ELR (cell line): ENCODE measurements at places on chromosomes 2 and 18.

DNA sequence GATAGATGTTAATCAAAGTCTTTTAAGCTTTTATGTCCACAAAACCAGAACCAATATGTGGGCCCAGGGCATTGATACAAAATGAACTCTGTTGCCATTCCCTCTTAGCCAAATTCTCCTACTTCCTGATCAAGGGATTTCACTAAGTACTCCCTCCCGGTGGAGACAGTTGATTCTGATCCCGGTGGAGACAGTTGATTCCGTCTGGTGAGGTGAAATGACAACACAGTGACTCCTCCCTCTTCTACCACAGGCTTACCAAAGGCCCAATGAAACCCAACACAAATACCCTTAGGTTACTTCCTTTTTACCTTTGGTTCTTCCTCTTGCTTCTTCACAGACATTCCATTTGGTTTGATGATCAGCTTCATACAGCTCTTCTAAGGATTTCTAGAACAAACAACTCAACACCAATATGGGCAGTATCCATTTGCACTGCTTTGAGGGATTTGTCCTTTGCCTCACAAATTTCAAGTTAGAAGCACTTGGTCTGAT lies 153.8 kb downstream of the IKZF2 start:
- no peak for DNase-seq

- no peak for DNase-seq
Measured at GRCh38 chr2:228630786-228631185, 449.3 kb upstream of the SPHKAP start.

DNA sequence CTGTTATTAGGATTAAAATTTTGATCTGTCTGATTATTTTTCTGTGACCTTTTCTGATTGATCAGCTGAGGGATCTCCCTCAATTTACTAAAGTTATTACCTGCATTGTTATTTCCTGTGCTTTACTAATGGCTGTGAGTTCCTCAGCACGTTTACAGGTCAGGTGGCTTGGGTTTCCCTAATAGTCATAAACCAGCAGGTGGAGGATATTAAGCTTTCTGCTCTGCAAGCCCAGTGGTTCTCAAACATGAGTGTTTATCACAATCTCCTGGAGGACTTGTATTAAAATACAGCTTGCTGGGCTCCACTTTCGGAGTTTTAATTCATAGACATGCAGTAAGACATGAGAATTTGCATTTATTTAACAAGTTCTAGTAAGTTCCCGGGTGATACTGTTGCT lies 22.4 kb upstream of the UGP2 start:
- DNase-seq: no peak

- peak; percentile 71 for DNase-seq
Measured at GRCh38 chr2:113806217-113806913, 49.9 kb upstream of the SLC35F5 start.

DNA sequence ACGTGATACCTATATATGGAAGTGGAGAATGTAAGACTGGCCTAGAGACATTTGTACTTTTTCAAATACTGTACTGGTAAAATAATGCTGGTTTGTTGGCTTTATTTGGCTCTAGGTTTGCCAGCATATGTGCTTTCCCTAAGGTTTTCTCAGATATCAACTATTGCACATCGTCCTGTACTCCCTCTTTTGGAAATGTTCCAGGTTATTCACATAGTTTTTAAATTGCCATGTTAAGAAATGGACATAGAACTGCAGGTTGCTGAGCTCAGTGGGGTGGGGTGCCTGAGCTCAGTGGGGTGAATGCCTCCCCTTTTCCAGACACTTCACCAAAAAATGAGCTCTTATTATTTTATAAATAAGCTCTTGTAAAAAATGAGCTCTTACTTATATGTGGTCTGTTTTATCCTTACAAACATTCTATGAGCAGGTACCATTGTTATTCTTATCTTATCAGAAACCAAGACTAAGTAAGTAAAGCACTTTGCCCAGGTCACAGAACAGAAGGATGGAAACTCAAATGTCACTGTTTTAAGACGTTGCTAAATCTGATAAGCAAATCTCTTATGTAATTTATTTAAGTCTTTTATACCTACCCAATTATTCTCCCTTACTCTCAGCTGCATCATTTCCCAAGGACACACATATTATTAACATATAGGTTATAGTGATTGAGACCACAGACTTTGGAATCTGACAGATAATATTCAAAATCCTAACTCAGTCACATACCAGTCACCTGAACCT lies 99.0 kb downstream of the CPS1 start:
- peak; percentile 7 for DNase-seq

DNA sequence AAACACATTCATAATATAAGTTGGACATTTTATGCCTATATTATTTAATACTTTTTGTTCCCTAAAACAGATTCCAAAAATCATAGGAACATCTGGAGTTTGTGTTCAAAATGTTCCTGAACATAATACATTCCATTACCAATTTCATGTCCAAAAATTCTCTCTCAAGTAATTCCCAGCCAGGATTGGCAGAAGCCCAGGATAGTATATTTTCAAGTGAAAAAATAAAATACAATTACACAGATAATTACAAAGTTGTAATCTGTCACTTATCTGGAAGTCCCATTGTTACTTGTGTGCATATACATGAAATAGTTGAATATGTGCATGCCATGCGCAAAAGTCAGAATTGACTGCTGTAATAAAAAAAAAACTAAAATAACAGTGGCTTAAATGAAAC lies 5.2 kb upstream of the SCN7A start:
- no peak for DNase-seq

GRCh38 chr2:120768112-120769048 lies 32.7 kb downstream of the GLI2 start:
- DNase-seq: no peak

GRCh38 chr2:222752746-222753145 lies 81.3 kb downstream of the MOGAT1 start:
- no peak for DNase-seq

GRCh38 chr2:118661179-118661578 lies 186.3 kb downstream of the EN1 start:
- peak; percentile 30 for DNase-seq

GRCh38 chr2:189580658-189581353 lies at the start of gene SLC40A1:
Gene SLC40A1 (minus strand): TSS chr2:189580786. CDS start chr2:189580460, 326 bp downstream.
- DNase-seq: peak; percentile 71

GRCh38 chr2:169732075-169732474 lies 1.6 kb upstream of the KLHL23 start:
- no peak for DNase-seq

DNA sequence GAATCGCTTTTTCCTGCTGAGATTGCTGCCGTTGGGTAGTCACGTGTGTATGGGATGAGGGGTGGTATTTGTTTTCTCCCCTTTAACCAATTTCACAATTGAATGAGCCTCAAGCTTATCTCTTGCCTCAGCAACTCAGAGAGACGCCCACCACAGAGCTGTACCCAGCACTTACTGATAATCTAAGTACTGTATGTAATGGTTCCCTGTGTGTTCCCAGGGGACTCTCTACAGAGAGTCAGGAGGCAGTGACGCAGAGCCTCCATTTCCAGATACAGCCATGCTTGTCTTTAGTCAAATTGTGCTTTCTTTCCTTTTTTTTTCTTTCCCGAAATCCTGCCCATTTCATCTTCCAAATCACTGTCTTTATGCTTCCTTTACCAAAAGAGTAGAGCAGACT lies 1102.1 kb upstream of the KLHL29 start:
- DNase-seq: no peak

DNA sequence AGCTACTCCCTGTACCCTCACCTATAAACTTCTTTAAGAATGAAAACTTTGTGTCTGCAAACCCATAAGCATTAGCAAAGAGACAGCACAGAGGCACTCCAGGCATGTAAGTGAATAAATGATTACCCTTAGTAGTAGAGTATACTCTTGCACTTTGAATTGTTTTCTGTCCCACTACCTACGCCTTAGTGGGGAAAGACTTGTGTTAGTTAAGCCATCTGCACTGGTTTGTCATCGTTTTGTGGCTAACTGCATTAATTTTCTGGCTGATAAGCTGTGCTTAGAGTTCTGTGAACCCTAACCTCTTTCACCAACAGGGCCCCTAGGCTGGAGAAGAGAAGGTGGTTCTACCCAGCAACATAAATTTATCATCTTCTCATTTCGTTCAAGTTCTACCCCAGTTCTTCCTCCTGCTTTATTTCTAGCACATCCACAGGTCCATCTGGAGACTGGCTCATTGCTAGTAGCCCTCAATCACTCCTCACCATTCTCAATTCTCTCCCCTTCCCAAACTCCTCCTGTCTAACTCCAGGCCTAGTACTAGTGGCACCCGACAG lies 710 bp downstream of the LMAN2L start:
- DNase-seq: peak; percentile 14

DNA sequence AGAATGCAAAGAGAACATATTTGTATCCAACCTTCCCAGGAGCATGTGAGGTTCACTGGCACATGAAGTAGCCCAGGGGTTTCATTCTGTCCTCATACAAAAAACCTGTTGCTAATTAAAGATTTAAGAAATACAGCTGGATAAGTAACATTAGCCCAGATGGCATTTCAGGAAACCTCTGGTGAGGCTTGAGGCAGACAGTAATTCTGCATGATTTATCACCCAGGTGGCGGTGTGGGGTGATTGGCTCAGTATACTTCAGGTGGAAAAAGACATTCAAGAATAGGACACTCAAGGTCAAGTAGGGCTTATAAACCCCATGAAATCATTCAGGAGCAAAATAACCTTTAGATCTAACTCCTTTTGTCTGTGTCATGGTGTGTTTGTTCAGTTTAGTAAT lies 237.4 kb downstream of the RNF144A start:
- no peak for DNase-seq

GRCh38 chr18:23593720-23594119 lies 7.4 kb upstream of the NPC1 start:
- DNase-seq: peak; percentile 97

- peak; percentile 10 for DNase-seq
Measured at GRCh38 chr2:48377646-48378045, 152.3 kb upstream of the STON1 start.

GRCh38 chr18:47209171-47209570 lies 33.0 kb upstream of the IER3IP1 start:
- DNase-seq: no peak

GRCh38 chr2:75560768-75561565 lies at the start of gene EVA1A:
Gene EVA1A (minus strand): TSS chr2:75560939. CDS start chr2:75518140, 42,799 bp downstream.
- DNase-seq: peak; percentile 88

DNA sequence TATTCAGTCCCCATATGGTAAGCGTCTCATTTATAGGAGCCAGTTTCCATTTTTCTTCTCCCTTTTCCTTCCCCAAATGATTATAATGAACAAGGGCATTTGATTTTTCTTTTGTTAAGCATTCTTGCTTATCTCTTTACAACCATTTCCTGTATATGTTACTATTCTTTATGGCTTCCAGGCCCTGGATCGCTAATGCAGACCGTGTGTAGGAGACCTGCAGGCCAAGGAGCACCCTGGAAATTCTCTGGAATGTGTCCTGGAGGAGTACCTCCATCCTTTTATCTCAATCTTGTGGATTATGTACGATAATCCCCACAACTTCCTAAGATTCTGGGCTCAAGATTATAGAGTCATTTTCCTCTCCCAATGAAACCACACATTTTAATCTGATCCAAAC lies 439.6 kb upstream of the MMADHC start:
- no peak for DNase-seq

DNA sequence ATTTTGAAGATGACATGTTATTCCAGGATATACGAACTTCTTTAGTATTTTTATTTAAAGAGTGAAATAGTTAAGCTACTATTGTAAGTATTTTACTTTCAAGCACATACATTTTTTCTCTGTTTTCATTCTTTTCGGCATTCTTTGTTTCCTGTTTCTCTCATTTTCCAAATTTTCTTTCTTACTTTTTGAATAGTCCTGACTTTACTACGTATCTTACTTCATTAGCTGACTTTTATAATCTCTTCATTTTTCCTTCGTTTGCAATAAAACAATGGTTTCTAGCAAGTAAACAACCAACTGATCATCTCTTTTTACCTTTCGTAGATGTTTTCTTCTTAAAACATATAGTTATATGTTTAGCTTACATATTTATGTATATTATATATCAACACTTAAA lies 11.8 kb downstream of the CAVIN2 start:
- DNase-seq: no peak
